Amniotic stem cell (primary cell): ENCODE measurements at places on chromosomes 5 and 9.

DNA sequence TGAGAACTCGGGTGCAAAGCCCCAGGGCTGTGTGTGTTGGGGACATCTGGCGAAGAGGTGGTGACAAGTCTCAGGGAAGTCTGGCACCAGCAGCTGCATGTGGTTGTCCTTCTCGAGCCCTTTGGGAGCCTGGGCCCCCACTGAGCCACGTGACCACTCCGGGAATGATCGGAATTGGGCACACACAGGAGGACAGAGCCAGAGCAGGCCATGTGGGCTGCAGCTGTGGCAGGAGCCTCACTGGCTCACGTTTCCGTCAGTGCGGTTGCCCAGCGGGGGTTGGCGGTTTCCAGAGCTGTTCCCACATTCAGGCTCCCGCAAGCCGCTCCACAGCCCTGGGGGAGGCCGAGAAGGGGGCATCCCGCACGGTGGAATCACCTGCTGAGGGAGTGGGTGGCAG, 6.8 kb upstream of the CEL start:
- DNase-seq, result peak; percentile 51

- no peak for DNase-seq
These were observed 439.1 kb downstream of the DMAC1 start for GRCh38 chr9:7360513-7360912.

DNA sequence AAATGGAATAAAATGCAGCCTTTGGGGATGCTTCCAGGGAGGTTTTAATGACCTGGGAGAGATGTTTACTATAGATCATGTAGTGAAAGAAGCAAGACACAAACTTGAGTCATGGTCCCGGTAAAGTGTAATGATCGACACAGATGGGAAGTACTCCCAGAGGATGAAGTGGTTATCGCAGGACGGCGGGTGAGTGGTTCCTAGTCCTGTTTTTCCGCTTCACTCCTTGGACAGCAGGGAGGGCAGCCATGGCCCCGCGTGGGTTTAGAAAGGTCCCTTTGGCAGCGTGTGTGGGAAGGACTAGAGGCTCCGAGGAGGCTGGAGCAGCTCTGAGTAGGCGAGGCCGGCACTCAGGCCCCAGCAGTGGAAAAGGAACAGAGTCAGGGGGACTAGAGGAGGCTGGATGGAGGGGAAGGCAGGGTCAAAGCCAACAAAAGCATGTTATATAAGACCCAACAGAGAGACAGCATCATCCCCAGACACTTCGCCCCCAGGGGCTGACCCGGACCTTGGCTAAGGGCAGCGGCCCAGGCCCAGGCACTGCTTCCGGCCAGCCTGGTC, 49.2 kb upstream of the STXBP1 start:
- DNase-seq, result no peak

DNA sequence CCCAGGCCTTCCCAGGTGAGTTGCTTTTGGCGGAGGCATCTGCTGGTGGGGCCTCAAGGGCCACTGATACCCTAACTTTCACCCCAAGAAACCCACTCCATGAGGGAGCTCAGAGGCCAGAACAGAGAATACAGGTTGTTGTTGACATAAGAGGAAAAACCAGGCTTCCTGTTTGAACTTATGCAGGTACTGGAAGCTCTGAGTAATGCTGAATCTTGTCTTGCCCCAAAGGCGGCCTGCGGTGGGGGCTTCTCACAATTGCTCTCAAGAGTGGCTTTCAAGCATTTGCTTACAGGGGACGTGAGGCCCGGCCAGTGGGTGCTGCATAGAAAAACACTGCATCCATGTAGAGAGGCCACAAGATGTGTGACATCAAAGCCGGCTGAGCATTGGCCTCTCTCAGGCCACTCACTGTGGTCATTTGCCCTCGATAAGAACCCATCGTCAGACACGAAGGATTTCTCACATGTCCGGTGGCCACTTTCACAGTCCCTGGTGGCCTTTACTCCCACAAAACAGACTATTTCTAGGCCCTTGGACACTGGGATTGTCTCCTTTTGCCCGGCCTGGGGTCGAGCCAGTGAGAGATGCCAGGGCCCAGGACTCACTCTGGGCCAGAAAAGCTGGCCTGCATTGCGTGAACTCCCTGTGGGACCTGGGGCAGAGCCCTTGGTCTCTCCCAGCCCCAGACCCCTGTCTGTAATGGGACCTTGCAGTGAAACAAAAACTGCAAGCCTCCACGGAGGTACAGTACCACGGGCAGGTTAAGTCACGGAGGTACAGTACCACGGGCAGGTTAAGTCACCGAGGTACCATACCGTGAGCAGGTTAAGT, 34.5 kb upstream of the TCF7 start:
- no peak for DNase-seq

DNA sequence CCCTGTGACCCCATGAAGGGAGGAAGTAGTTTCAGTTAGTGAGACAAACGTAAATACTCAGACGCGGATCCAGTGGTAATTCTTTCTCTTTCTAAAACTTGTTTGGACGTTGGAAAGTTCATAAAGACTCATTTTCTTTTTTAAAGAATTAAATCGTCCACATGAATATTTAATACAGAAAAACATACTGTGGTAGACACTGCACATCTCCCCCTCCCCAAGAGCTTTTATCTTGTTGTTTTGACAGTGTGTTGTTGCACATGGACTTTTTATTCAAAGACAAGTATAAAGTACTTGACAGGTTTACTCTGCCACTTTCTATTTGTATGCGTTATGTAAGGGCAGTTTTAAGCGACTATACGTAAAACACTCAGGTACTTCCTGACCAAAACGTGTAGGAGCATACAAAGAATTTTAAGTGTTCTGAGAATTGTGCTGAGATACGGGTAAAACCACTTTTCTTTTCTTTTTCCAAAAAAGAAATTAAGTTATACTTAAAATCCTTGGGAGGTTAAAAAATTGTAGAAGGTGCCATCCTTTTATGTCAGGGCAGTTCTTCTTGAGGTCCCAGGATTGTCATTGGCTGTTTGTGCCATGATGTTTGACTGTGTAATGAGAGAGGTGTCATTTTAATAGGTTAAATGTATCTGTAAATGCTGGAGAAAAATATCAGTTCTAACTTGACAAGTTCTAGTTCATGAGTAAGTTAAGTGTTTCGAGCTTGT, 1.3 kb downstream of the NIPBL start:
- DNase-seq, result no peak

GRCh38 chr5:160423099-160423498, 1.4 kb downstream of the PTTG1 start:
- no peak for DNase-seq

DNA sequence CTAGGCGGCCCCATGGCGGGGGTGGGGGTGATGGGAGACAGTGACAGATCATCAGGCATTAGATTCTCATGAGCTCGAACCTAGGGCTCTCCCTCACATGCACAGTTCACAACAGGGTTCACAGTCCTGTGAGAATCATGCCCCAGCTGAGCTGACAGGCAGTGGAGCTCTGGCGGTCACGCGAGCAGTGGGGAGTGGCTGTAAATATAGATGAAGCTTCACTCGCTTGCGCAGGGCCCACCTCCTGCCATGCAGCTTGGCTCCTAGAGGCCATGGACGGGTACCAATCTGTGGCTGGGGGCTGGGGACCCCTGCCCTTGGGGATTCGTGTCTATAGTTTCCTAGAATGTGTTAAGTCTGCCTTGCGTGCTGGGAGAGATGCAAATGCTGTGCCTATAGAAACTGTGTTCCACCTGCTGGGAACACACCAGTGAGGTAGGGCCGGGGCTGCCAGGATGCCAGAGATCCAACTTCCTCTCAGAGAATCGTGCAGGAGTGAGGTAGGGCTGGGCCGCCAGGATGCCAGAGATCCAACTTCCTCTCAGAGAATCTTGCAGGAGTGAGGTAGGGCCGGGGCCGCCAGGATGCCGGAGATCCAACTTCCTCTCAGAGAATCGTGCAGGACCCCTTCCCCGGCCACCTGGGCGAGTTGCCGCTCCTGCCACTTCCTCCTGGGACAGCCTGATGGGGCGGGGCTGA, 14.1 kb upstream of the EXOC3 start:
- DNase-seq, result no peak

GRCh38 chr9:110928599-110928998, 109.7 kb downstream of the LPAR1 start:
- no peak for DNase-seq

DNA sequence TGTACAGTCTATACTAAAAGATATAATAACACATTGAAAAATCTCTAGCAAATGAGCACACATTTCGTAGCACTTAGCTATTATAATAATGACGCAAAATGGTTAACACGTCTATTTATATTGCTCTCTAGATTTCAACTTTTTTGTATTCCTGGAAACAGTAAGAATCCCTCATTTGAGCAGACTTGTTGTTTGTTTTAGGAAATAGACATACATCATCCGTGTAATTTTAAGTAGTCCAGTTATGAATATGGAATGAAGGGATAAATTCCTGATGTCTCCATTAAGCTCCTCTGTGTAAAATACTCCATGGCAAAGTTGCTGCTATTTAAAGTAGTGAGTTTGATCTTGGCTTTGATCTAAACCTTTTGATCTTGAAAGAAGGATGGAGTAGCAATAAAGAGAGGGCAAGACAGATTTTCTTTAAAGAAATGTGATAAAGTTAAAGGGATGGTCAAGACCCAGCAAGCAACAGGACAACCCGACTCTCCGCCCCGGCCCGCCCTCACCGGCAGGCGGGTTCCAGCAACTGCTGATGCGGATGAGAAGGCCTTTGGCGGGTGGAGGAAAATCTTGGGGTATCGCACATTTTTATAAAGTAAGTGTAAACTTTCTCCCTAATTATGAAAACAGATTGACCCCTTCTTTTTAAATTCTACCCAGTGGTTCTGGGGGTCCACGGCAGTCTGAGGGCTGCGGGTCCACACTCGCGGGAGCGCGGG, 277.4 kb downstream of the AOPEP start:
- peak; percentile 40 for DNase-seq

GRCh38 chr5:39015743-39016586, 58.2 kb downstream of the RICTOR start:
- DNase-seq, result peak; percentile 19

DNA sequence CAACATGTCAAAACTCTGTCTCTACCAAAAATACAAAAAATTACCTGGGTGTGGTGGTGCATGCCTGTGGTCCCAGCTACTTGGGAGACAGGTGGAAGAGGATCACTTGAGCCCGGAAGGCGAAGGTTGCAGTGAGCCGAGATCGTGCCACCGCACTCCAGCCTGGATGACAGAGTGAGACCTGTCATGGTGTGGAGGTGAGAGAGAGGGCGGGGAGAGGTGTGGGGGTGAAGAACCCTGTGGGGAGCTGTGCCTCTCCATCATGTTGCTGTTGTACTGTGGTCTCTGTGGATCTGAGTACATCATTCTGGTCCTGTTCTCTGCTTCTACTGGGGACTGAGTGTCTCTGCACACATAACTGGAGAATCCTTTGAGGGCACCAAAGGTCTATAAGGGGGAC, 11.3 kb upstream of the SLC34A1 start:
- no peak for DNase-seq
